ENCODE measurements at places on chromosomes 11 and 22.

DNA sequence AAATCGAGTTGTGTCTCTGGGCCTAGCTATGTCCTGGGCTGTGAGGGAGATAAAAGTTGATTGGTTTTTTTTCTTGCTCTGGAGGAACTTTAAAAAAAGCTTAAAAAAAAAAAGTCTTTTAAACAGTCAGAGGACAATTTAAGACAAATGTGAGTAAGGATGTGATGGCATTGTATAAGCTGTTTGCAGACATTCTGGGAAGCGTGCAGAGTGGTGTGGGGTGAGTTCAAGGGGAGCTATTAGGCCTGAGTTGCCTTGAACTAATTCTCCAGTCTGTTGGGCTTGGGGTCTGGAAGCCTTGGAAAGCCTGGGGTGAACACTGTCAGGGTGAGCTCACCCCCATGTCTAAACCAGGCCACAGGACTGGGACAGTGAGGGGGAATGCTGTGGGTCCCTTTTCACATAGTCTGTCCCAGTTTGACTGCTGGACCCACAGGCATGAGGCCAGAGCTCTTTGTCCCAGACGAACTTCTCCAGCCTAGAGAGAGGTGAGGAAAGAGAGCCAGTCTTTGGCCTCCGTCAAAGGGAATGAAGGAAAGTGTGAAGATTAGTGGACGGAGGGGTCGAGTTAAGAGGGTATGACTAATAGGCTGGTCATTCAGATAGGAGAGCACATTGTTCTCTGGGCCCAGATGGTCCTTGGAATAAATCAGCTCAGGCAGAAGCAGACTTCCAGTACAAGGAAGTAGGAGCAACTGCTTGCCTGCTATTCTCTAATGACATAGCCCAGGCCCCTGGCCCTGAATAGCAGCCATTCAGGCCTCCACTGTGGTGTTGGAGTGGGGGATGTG lies 76.4 kb upstream of the NNMT start:
- DNase-seq: peak; percentile 80

DNA sequence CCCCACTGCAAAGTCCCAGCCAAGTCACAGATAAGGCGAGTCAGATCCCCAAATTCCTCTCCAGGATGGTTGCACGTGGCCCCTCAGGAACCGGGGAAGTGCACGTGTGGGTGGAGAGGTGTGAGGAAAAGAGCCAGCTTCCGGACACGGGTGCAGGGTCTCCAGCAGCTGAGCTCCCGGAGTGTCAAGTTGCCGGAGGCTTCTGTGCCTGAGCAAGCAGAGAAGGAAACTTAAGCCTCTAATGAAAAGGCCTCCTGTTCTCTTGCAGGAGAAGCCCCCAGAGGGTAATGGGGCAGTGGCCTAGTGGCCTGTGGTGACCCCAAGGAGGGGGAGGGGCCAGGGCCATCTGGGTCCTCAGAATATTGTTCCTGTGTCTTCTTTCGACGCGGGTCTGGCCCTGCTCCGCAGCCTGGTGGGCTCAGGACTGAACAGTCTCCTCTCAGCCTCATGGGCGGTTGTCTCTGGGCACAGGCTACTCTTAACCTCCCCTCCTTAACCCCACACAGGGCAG lies 147.9 kb downstream of the FEZ1 start:
- DNase-seq: no peak

DNA sequence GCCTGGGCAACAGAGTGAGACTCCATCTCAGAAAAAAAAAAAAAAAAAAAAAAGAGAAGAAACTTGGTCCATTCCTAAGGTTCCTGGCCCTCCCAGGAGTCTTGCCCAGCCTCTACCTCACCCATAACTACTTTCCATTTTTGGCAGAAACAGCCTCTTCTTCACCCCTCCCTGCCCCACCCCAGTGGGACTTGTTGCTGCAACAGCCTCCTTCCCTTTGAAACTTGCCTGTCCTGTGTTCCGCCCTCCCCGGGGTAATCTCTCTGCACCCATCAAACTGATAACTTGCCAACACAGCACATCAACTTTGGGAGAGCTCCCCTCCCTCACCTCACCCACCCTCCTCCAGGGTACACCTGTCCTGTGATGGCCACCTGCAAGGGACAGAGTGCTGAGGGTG lies 10.0 kb upstream of the FAM83F start:
- DNase-seq: no peak

DNA sequence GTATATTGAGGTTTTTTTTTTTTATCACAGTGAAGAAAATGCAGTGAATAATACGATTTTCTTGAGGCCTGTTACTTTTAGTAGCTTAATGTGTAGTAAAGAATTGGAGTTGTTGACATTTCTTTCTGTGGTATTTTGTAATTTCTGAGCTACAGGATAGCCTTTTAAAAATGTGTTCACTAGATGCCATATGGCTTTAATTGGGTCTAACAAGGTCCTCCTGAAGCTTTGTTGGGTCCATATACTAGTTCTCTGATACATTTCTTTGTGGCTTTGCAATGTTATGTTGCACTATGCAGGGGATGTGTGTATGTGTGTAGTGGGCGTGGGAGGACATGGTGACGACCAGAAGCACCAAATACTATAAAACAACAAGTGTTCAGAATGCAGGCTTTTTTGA lies 25.1 kb downstream of the FBXO7 start:
- DNase-seq: no peak

- DNase-seq: no peak
Observed at GRCh38 chr22:29740216-29740615, 20.4 kb downstream of the CABP7 start.

- DNase-seq: no peak
Observed at GRCh38 chr11:83119216-83119615, 37.7 kb upstream of the PCF11 start.

GRCh38 chr22:40196628-40197360 lies 19.1 kb downstream of the TNRC6B start:
- DNase-seq: peak; percentile 88

- peak; percentile 29 for DNase-seq
Observed at GRCh38 chr22:31436132-31436531, 36.7 kb downstream of the DRG1 start.

- no peak for DNase-seq
Observed at GRCh38 chr11:66979336-66979980, 4.4 kb downstream of the C11orf86 start.

DNA sequence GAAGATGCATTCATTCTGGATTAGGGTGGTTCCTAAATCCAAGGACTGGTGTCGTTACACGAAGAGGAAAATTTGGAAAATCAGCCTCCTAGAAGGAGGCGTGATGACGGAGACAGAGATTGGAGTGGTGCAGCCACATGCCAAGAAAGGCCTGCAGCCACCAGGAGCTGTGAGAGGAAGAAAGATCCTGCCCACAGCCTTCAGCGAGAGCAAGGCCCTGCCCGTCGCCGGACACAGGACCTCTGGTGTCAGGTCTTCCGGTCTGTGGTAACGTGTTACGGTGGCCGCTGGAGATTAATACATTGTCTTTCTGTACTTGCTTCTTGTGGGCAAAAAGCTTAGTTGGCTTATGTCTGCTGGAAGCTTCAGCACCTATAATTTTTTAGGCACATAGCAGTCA lies 1045.8 kb downstream of the BRD1 start:
- no peak for DNase-seq

DNA sequence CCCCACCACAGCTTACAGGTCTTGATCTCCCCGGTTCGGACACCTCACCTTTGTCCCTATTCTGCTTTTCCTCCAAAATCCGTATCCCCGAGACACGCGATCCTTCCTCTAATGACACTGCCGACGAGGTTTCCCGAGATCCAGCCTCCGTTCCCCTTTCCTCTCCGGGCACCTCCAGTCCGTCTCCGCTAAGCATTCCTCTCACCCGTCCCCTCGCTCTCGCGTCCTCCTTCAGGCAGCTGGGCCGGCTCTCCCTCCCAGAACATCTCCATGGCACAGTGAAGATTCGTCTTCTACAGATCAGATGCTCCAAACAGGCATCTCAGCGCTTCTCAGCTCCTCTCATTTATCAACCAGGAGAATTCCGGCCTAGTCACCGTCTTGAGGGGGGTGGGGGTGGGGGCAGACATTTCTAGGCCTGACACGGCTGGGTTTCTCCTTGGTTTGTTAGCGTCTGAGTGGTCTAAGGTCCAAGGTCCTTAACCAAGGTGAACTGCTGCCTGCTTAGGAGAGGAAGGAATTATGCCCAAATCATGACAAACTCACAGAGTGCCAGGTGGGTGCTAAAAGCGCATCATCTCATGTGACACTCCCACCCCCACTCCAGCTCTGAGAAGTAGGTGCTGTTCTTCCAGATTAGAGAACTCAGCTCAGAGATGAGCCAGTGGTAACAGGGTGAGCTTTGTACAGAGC lies at the start of gene SPTBN2:
SPTBN2 (minus strand) TSS at position 524 of the 693 bp plus-strand sequence. CDS start 7,976 bp downstream, outside the sequence.
- peak; percentile 49 for DNase-seq

DNA sequence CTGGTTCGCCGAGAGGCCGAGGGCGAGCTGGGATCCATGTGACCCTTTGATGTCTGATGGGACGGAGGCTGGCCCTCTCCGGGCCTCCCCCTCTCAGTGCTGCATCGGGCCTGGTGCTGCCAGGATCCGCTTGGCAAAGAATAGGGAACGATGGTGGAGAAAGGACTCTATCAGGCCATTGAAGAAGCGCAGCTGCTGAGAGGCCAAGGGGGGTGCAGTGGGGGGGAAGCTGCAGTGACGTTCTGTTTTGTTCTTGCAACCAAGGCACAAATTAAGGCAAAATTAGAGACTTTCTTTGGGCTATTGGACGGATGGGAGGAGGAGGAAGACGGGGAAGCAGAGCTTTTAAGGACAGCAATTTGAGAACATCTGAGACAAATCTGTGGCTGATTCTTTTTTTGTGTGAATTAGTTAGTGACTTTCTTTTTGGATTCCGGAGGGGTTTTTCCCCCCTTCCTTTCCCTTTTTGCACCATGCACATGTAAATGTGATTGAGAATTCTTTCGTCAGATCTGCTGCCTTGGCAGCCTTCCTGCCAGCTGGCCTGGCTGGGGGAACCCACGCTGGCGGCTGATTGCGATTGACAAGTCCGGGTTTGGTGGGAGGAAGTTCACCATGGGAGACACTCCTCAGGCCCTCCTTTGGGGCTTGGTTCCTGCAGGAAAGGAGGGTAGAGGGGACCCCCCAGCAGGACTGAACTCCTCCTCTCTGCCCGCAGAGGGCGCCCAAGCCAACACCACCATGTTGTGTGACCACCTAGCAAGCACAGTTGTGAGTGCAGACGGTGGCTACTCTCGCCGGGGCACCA lies 214.6 kb downstream of the NTM start:
- peak; percentile 55 for DNase-seq

DNA sequence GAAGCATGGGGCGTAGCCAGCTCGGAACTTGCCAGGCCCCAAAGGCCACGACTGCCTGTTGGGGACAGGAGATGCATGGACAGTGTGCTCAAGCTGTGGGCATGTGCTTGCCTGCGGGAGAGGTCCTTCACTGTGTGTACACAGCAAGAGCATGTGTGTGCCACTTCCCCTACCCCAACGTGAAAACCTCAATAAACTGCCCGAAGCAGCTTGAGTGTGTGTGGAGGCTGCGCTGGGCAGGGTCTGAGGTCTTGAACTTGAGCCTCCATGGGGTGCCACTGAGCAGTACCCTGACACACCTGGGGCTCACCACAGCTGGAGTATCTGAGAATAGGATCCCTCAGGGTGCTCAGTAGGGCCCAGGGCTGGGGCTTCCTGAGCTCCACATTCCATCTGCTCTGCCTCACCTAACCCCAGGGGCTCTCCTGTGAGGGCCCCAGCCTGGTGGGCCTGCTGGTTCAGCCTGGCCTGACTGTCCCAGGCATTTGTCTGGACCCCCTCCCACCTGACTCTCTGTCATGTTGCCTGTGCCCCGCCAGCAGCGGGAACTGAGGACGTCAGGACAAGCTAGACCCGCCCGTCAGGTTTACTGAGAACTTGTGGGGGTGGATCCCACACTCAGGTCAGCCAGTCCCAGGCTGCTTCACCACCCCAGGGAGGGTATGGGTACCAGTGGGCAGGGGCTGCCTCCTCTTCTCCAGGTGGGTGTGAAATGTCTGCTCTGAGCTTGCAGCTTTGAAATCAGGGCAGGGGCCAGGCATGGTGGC lies 3.2 kb downstream of the RASSF7 start:
- no peak for DNase-seq

DNA sequence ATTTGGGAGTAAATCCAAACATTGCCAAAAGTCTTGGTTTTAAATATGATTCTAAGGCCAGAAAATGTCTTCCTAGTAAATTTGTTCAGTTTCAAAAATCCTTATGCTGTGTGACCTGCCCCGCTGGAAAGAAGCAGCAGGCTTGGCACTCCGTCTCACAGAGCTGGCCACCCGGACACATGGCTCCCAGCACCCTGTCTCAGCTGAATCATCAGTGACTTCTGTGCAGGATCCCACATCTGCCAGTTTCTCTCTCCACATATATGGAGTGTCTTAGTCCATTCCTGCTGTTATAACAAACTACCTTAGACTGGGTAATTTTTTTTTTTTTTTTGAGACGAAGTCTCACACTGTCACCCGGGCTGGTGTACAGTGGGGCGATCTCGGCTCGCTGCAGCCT lies 356.7 kb downstream of the TBC1D22A start:
- no peak for DNase-seq

DNA sequence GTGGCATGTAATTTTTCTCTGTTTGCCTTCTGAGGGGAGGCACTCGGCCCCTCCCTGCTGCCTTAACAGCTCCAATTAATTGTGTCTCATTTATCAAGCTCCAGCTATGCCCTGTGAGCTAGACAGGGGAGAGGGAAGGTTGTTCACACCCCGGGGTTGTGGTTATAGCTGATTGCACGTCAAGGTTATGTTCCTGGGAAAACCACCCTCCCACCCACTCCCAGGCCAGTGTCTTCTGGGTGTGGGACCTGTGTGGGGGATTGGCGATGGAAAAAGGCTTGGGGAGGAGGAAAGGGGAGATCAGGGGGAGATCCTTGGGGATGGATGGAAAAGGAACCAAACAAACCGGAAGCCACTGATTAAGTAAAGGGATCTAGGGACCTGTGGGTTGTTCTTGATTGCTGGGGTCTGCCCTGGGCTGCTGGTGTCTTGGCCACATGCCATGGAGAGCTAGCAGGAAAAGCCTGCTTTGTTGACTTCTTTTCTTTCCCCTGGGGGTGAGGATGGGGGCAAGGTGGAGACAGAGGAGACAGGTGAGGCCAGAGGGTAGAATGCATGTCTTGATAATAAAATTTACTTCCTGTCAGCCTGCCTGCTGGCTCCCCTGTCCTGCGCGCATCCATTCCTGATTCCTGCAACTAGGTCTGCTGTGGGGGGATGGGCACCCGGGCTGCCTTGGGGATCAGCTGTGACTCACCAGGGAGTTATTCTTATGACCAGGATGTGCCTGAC lies 13.5 kb upstream of the SORL1-AS1 start:
- DNase-seq: peak; percentile 98

- DNase-seq: peak; percentile 84
Observed at GRCh38 chr11:118152552-118153471, at the start of gene SCN4B. SCN4B (minus strand) TSS chr11:118152823; CDS start chr11:118152673, 150 bp downstream.

- DNase-seq: no peak
Observed at GRCh38 chr11:62919476-62919875, 1.7 kb downstream of the CHRM1 start.

DNA sequence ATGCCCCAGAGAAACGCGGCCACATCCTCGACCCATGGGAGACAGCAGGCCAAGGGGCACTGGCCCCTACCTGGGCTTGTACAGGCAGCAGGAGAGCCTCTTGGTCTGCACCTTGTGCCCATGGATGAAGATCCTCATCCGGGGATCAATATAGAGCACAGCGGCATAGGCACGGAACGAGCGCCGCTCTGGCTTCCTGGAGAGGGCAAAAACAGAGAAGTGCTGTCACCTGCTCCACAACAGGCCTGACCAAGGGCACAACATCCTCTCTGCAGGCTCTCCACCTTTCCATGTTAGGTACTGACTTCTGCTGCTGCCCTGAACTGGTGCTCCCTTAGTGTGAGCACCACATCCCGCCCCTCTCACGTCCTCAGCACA lies 27.2 kb downstream of the MORC2 start:
- DNase-seq: no peak

- DNase-seq: no peak
Observed at GRCh38 chr11:95140397-95141033, 50.9 kb downstream of the ENDOD1 start.

Data from astrocyte of the hippocampus (primary cell).